Keratinocyte (primary cell): ENCODE measurements at places on chromosomes 12 and 14.

DNA sequence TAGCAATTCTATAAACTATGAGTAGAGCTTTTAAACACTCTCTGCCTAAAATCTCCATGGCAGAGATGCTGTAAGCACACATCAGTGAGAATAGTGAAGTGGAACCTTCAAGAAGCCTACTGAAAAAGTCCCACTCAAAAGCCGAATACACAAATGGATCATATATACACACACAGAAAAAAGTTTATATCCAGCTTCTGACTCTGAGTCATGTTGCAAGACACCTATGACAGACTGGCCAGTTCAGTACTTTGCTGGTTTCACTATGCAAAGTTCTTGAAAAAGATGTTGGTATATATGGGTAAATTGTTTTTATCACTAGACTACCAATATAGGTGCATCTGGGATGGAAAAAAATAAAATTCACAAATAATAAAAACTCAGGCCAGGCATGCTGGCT lies 126.1 kb downstream of the KCNK10 start:
- DNase-seq, result no peak

- DNase-seq, result no peak
Observed at GRCh38 chr14:101707068-101707842, 54.3 kb upstream of the PPP2R5C start.

DNA sequence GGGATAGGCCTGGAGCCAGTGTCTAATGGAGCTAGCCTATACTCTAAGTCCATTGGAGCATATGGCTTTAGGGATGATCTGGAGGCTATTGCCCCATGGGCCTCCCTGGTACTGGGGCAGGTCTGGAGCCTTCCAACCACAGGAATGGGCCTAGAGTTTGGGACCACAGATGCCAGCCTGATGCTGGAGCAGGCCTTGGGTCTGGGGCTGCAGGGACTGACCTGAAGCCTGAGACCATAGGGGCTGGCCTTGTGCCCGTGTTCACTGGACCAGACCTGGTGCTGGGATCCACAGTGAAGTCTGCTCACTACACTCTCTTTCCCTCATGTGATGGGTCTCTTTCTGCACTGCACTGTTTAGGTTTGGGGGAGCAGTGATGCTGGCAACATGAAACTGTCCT lies 95.0 kb downstream of the KLHL28 start:
- DNase-seq, result no peak

DNA sequence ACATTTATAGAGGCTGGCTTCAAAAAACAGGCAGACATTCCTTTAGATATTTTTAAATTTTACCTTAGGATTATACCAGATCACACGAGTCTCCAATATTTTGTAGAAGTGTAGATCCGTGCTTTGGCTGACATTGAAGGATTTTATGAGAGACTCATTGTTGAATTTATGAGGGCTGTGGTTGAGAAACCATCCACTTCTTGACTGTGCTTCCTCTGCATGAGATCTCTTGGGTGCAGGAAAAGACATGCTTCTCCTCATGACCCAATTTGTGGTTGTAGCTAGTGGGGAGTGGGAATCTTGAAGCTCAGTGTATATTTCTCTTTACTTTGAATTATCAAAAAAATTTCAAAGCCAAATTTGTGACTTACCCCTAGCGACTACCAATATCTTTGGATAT lies 36.7 kb upstream of the NKX2-8 start:
- no peak for DNase-seq

- no peak for DNase-seq
Observed at GRCh38 chr12:122147514-122148290, 26.3 kb downstream of the IL31 start.

DNA sequence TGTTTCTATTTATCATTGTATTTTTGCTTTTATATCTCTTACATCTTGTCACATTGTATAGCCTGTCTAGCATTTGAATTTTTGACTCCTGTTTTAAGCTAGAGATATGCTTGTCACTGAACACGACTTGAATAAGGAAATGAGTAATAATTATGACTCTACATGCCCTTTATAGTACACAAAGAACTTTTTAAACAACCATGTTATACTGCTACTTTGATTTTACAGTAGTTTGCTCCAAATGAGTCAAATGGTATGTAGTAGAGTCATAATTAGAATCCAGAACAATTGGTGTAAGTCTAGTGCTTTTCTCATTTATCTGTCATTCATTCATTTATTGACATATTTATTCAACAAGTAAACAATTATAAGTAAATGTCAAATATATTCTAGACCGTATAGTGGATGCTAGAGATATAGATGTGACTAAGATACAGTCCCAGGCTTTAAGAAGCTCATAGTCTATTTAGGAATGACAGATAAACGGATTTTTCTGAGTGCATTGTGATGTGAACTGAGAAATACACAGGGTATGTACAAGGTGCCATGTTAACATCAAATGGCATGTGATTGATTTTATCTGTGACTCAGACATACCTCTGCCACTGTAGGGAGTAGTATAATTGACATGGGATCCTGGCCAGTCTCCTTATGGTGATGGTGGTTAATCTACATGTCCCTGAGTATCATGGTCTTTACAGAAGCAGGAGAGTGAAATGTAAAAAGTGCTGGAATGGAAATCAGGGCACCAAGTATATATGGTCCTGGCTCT lies 799.7 kb downstream of the DIO2 start:
- DNase-seq, result peak; percentile 5

- no peak for DNase-seq
Observed at GRCh38 chr12:53340398-53340797, 4.2 kb upstream of the SP7 start.

DNA sequence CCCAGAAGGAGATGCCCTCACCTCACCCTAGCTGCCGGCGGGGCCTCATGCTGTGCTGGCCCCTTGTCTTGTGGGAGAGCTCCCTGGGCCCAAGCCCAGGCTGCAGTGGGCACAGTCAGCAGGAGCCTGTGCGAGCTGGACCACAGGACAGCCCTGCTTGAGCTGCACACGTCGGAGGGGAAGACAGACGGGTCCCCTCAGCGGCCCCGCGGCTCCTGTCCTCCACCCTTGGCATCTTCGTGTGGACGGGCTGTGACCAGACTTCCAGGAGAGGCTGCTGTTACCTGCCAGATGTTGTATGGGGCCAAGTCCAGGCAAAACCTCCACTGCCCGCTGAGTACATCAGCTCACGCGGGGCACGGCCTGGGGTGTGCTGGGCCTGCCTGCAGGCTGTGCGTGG lies 9.4 kb upstream of the TEX22 start:
- no peak for DNase-seq

GRCh38 chr14:65117769-65118745 lies 15.7 kb upstream of the MAX start:
- no peak for DNase-seq

GRCh38 chr14:61183196-61183885 lies 97.8 kb downstream of the TMEM30B start:
- DNase-seq, result no peak

- no peak for DNase-seq
Observed at GRCh38 chr12:43711348-43711747, 47.2 kb downstream of the PUS7L start.

GRCh38 chr12:79997096-79997791 lies 62.3 kb upstream of the PPP1R12A start:
- DNase-seq, result no peak

- DNase-seq, result no peak
Observed at GRCh38 chr14:61474701-61475100, 153.3 kb downstream of the PRKCH start.

- DNase-seq, result no peak
Observed at GRCh38 chr12:48279601-48280000, 71.1 kb downstream of the ZNF641 start.

DNA sequence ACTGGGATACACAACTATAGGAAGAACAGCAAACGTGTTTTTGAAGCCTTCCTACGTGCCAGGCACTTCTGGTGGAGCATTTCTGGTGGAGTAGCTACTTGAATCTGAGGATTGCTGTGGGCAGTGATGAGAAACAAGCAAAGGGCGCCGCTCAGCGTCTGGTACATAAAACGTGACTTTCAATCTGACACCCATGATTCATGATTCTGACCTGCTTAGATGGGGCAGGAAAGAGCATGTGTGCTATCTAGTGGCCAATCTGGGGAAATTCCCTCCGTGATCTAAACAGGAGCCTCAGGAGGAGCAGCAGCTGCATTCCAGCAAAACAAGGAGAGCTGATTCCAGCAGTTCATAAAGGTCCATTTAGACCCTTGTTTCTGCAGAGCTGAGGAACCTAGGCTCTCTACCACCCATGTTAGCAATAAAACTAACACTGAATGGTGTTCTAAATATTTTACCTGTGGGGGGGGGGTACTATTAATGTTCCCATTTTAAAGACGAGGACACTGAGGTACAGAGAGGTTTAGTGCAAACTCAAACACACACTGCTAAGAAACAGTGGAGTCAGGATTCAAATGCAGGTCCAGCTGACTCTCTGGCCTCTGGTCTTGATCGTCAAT lies 37.8 kb downstream of the PAH start:
- DNase-seq, result peak; percentile 44

- no peak for DNase-seq
Observed at GRCh38 chr12:59142183-59142790, 222.0 kb upstream of the LRIG3 start.

- no peak for DNase-seq
Observed at GRCh38 chr12:11689591-11690186, 40.2 kb downstream of the ETV6 start.

GRCh38 chr12:128813883-128814282 lies 9.9 kb downstream of the SLC15A4 start:
- no peak for DNase-seq

DNA sequence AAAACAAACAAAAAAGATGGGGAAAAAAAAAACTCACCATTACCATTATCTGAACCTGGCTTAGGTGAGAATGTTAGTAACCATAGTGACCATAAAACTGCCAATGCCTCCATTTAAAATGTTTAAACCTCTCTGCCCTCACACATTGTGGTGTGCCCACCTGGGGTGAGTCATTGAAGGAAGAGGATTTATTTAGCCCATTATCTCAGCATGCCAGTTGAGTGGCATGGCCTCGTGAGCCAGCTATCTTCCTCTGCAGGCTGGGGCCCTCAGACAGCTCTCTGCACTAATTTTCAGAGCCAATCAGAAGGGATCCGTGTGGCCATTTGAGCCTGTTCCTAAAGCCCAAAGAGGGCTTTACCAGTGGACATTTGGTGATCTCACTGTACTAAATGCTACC lies 81.8 kb upstream of the CCDC198 start:
- DNase-seq, result no peak

DNA sequence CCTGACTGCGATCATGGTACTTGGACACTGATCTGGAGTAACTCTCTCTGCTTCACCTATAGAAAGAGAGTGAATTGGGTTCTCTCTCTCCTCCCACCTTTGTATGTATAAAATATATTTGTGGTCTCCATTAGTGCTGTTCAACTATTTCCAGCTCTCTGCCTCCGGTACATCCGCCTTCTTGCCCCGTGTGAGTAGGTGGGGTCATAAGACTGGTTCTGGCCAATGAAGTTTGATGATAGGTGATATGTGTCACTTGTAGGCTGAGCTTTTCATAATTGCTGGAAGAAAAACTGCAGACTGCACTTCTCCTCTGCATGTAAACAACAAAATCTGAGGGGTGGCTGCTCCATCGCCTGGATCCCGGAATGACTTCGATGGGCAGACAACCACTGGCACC lies 210.4 kb downstream of the EXOC5 start:
- no peak for DNase-seq

GRCh38 chr12:116148844-116149243 lies 128.6 kb downstream of the MED13L start:
- no peak for DNase-seq

GRCh38 chr12:123398550-123399254 lies 14.8 kb downstream of the KMT5A start:
- no peak for DNase-seq

- DNase-seq, result no peak
Observed at GRCh38 chr12:13687633-13688032, 293.8 kb downstream of the GRIN2B start.

DNA sequence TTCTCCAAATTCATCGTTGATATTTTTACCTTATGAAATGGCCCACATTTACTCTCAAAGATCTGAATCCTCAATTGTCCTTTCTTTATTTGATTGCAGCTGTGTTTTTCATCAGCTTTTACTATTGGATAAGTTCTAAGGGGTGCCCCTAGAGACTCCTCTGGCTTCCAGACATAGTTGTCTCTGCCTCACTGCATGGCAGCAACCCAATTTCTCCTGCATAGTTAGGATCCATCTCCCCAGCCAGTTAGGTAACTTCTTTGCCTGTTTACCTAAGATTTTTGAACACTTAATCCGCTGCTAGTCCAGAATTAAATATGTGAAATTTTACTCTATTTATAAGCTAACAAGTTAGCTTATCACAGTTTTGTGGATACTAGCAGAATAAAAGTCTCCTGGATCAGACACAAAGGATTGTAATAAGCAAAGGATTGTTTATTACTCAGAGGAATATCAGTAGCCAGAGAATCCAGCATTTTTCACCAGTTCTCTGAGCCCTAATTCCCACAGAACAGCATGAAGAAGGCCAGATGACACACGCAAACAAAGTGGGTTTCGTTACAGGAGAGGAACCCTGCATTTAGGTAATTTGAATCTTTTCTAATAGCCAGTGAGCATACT lies 101.1 kb downstream of the BBS10 start:
- DNase-seq, result no peak

GRCh38 chr12:29207120-29207519 lies 58.0 kb downstream of the FAR2 start:
- DNase-seq, result no peak

DNA sequence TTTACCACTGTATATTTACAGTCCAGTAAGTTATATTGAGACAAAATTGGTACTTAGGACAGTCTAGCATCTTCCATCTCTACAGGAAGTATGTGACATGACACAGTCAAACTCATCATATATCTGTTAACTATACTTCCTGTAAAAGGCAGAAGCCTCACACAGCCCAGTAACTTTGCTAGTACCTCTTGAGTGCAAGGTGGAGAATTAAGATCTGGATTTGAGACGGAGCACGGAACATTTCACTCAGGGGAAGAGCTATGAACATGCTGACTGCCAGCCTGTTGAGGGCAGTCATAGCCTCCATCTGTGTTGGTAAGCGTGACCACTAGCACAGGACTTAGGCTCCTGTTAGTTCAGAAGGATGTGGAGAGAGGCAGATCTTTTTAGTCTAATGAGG lies 333.7 kb upstream of the OR4E1 start:
- no peak for DNase-seq

- no peak for DNase-seq
Observed at GRCh38 chr12:49340095-49340870, 3.3 kb upstream of the C1QL4 start.
